T-helper 9 cell (primary cell): ENCODE measurements at places on chromosomes 3 and 15.

DNA sequence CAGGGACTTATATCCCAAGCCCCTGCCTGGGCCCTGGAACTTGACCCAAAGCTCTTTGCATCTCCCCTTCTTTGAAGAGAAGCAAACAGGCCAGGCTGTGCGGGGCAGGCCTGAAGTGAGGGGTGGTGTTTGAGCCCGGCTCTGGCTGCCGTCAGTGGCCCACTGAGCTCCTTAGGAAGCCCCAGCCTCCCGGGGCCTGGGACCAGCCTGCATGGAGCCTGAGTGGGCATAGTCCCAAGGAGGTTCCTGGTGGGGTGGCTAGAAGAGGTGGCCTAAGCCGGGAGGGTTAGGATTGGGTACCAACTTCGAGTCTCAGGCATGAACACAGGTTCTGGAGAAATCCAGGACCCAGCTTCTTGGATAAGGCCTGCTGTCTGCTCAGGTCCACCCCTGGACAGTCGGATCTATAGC lies 6.4 kb downstream of the TMIE start:
- DNase-seq, result no peak

GRCh38 chr3:2861120-2861519 lies 249.1 kb downstream of the IL5RA start:
- no peak for DNase-seq

- DNase-seq, result no peak
Observed at GRCh38 chr3:195692354-195692685, 28.5 kb upstream of the MUC20 start.

DNA sequence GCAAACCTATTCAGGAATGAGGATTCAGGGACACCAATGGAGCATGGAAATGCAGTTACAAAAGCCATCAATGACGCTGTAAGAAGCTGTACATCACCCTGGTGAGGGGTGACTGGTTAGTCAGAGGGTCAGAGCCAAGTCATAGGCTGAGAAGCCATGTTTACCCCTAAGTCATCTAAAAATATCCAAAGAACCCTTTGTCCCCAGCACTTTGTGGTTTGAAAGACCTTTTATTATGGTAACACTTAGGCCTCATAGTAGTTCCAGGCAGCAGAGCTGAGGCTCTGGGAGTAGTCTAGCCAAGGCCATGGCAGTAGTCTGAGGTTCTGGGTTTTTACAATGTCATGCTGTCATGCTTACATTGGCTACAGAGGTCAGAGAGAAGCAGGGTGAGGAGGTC lies 131.2 kb downstream of the CTNNB1 start:
- DNase-seq, result no peak

- no peak for DNase-seq
Observed at GRCh38 chr3:53880396-53881345, 1.3 kb downstream of the ACTR8 start.

DNA sequence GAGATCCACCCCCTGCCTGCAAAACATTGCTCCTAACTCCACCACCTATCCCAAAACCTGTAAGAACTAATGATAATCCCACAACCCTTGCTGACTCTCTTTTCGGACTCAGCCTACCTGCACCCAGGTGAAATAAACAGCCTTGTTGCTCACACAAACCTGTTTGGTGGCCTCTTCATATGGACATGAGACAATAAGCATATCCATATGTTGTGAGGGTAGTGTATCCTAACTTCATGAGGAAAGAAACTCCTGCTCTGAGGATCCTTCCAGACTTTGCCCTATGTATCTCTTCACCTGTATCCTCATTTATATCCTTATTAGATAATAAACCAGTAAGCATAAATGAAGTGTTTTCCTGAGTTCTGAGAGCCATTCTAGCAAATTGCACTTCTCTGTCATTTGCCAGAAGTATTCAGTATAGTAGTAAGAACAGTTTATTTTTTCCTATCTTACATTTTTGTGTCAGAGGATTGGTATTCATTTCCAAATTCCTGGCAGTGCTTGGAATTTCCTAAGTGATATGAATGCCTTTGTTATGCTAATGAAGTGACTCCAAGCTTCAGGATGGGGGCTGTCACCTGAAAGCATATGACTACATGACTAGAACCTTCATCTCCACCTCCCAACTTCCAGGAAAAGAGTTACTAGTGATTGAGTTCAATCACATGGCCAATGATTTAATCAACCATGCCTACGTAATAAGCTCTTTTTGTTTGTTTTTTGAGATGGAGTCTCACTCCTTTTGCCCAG lies 30.2 kb downstream of the TTBK2 start:
- DNase-seq, result no peak

DNA sequence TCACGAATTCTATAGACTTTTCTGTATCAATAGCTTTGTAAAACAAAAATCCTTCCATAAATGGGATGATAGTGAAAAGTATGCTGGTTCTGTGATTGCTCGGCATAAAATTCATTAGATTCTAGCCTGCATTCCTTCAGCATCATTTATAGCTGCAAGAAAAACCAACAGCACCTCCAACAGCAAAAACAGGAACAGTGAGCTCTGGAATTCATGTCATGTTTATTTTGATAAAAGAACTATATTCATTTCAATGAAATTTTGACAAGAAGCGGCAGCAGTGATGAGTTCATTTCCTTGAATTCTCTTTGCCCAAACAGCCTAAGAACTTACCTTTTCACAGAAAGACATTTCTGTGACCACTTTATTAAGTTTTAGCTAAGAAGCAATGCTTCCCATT lies 515.2 kb upstream of the CCDC54 start:
- no peak for DNase-seq

GRCh38 chr15:35243758-35244157 lies 158.7 kb upstream of the NANOGP8 start:
- no peak for DNase-seq

GRCh38 chr3:190056742-190057141 lies 64.0 kb downstream of the P3H2 start:
- DNase-seq, result no peak

DNA sequence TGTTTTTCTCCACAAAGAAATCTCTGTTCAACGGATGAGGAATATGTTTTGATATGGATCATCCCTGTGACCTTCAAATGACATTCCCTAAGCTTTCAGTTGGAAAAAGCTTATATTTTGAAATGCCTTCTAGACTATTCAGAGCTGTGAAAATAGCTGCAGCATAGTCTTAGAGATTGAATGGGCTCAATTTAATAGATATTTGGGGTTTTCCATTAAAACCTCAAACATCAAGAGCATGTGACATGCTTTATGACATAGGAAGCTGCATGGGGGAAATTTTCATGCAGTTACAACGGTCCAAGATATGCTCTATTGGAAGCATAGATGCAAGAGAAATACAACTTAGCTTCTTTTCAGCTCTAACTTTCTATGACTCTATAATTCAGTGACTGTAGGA lies 102.8 kb downstream of the LSAMP start:
- no peak for DNase-seq
